ENCODE measurements at places on chromosomes 6 and 20.

DNA sequence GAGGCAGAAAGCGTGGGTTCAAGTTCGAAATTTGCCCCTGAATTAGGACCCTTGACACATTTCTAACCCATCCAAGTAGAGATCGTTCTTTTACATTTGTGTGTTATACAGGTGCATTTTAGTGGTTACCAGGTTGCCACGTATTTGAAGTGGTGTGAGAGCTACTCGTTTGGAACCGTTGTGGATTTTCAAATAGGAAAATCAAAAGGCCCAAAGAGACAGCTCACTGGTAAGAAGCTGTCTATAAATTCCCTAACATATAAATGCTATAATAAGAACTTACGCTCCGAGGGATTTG lies 1.6 kb upstream of the REV3L start:
- DNase-seq, result peak; percentile 27

GRCh38 chr20:635028-635892 lies 17.7 kb downstream of the SRXN1 start:
- no peak for DNase-seq

DNA sequence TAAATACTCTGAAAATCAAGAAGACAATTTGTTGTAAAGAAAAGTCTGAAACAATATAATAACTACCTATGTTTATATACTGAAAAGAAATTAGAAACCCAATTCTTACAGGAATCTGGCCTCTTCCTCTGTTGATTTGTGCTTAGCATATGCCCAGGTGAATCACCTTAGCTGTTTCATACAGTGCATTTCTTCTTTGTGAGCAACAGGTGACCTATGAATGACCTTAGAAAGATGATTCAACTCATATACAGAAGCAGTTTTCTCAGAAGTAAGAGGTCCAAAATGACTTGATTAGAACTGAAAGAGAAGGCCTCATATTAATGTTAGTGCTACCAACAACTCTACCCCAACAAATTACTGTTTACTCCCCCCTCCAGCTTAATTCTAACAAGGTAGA lies 419.5 kb upstream of the ID4 start:
- DNase-seq, result peak; percentile 57

- DNase-seq, result peak; percentile 94
Observed at GRCh38 chr6:328136-328670, 35.9 kb downstream of the DUSP22 start.

GRCh38 chr6:53983301-53983700 lies 127.9 kb upstream of the MLIP start:
- DNase-seq, result no peak

DNA sequence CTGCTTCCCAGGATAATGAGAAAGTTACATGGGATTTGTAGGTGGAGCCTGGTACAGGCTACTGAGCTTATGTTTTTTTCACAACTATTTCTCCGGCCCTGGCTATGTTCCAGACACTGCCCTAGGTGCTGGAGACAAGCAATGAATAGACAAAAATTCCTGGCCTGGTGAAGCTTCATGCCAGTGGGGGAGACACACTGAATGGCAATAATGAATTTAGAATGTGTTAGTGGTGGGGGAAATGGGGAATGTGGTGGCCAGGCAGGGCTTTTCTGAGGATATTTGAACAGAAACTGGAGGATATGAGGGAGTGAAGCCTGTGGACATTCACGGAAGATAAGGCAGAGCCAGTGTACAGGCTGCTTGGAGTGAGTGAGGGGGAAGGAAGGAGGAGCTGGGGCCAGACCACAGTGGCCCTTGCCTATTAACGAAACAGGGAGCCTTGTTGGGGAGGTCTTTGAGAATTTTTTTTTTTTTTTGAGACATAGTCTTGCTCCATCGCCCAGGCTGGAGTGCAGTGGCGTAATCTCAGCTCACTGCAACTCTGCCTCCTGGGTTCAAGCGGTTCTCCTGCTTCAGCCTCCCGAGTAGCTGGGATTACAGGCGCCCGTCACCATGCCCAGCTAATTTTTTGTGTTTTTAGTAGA lies 6.6 kb downstream of the FOXS1 start:
- DNase-seq, result no peak

- DNase-seq, result no peak
Observed at GRCh38 chr6:21159465-21159864, 434.1 kb upstream of the SOX4 start.

- DNase-seq, result peak; percentile 3
Observed at GRCh38 chr6:124795643-124796463, 166.4 kb upstream of the RNF217 start.

GRCh38 chr6:16104624-16105433 lies 24.1 kb upstream of the MYLIP start:
- no peak for DNase-seq

DNA sequence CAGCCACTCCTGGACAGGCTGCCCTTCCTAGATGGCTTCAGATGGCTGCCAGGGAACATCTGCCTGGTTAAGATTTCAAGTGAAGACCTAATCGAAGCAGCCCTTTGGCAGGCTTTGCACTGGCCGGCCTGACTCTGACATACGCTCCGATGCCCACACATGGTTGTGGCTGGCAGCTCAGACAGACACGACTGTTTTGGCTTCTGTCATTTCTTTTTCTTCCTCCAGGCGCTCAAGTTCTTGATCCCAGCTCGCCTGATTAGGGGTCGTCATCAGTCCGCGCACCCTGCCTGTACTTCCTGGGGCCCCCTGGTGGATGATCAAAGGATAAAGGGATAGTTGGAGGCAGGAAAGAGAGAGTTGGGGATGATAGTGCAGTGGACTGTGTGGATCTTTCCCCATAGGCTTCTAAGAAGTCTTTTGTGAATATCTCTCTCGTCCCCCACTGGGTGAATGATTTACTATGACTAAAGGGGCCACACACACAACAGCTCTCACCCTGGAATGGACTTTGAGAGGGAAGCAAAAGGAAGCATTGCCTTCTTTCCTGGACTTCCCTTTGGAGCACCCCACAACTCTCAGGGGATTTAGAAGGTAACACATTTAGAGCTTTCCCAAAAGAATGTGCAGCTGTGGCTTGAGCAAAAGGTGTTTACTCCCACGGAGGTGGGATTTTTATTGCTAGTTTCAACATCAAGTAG lies 21.4 kb upstream of the TRAM2 start:
- DNase-seq, result peak; percentile 82

- DNase-seq, result no peak
Observed at GRCh38 chr20:24990810-24991252, 1.7 kb downstream of the APMAP start.

DNA sequence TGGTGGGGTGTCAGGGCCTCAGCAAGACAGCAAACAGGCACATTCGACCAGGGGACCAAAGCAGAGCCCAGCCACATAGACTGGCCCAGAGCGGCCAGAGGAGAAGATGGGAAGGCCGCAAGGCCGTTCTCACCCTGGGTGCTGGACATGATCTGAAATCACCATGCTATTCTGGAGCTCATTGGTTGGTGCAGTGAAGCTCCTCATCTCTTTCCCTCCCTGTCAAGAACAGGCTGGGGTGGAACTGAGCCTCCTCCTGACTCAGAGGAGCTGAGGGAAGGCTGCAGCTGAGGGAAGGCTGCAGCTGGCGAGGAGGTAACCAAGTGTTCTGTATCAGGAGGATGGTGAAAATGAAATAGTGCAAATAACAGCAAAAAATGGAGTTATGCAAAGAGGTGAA lies 80.0 kb downstream of the AKAP7 start:
- no peak for DNase-seq
